ENCODE measurements at places on chromosomes 3 and 15. TPM values are rescaled to one million over a fixed set of nuclear protein-coding genes. Genes with fewer than 3 reads are reported as not detected.

Gene SLC22A14
- total RNA-seq: 0.16 TPM

Gene KBTBD12
- total RNA-seq: 6.0 TPM

Gene ITPKA
- total RNA-seq: 2.6 TPM

Gene LYZL4
- not detected for total RNA-seq

Gene SLC24A5
- total RNA-seq: 22.1 TPM

Gene DAZL
- not detected for total RNA-seq

Gene SERINC4
- 3.8 TPM for total RNA-seq

Gene BFSP2
- total RNA-seq: 299 TPM

Gene PDCD10
- 54.4 TPM for total RNA-seq

Gene DAPK2
- 6.5 TPM for total RNA-seq

Gene EEFSEC
- 15.8 TPM for total RNA-seq

Gene CFAP161
- total RNA-seq: 1.2 TPM

Gene DNAH12
- 0.71 TPM for total RNA-seq

Gene RTP4
- total RNA-seq: 0.38 TPM

Gene PCSK6
- total RNA-seq: 48.1 TPM

Gene AHSG
- not detected for total RNA-seq

Gene ECT2
- 27.1 TPM for total RNA-seq
